ENCODE measurements at places on chromosomes 6 and 20.

DNA sequence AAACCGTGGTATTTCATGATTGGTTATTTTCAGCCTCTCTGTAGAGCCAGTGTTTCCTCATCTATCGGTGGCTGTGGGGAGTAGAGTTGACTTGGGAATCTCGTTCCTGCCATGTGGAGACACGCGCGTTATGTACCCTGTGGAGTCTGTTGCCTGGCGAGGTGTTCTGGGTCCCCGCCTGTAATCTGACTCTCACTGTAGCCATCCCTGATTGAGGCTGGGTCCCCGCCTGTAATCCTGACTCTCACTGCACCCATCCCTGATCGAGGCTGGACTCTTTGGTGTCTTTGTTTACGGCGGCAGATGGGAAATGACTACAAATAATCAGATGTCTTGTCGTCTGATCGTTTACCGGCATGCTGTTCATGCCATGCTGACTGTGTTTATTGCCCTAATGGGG is 153.9 kb downstream of the DTNBP1 start:
- peak; percentile 55 for DNase-seq

GRCh38 chr20:8413691-8414090 is 281.6 kb downstream of the PLCB1 start:
- DNase-seq: no peak

- DNase-seq: no peak
Observed at GRCh38 chr6:21222656-21223055, 370.9 kb upstream of the SOX4 start.

DNA sequence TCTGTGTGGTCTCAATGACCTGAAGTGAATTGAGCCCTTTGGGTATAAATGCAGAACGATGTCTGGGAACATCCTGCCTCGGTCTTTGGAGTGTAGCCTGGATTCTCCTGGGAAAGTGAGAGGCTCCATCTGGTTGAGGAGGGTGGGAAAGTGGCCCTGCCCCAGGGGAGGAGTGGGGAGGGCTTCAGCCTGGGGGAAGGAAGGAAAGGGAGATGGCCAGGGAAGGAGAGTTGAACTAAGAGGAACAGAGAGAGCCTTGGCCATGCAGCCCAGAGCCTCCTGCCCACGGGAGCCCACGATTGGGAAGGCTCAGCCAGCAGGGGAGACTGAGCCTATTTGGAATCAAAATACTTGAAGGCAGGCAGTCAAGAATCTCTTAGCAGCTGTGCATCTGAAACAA is 2.3 kb upstream of the EPB41L1 start:
- DNase-seq: no peak

DNA sequence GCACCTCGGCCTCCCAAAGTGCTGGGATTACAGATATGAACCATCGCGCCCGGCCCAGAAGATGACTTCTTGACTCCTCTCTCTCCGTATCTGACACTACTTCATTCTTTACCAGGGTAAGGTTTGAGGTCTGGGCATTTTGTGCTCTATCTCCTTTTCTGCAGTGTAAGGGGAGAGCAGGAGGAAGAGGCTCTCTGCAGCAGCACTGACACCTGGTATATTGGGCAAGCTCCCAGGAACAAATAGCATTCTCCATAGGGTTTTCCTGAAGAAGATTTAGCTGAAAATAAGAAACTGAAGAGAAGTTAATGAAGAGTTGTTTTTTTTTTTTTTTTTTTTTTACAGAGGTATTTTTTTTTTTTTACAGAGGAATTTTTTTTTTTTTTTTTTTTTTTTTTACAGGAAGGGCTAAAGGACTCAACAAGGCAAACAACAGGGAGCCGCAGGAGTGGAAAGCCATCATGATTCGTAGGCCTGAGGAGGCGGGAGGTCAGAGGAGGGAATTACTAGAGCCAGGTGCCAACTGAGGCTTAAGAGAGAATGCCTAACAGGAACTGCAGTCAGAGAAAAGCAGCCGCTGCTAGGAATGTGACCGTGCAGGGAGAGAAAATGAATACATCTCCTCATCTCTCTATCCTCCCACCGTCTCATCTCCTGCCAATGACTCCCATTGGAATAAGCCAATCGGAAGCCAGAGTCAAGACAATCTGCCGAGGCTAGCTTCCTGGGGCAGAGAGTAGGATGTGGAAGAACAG is 34.7 kb upstream of the ADGRF4 start:
- DNase-seq: no peak

DNA sequence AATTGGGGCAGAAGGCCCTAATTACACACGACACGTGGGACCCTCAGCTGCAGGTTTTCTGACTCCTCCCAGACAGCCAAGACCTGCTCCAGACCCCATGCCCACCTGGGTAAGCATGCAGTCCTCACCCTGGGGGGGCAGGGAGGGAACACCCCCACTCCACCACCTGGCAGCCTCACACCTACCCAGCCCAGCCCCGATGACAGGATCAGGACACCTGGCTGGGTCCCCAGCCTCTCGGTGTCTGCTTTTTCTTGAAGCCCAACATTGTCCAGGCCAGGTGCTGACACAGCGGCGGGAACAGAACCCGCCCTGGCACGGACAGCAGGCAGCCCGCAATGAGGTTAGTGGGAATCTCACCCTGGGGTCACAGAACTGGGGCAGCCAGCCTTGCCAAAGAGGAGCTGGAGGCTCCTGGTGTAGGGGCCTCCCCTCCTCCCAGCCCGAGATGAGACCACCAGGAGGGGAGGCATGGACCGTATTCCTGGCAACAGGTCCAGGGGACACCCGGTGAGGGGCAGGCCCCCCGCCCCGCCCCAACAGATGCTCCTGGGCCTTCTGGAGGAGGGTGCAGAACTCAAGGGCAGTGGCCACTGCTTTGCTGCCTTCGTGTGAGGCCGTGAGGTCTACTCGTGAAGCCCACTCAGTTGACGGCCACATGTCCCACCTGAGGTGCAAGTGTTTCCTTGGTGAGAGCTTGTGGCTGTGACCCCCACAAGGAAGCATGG is 103.8 kb downstream of the DLL1 start:
- DNase-seq: no peak

GRCh38 chr6:164570801-164571200 is 738.6 kb downstream of the C6orf118 start:
- DNase-seq: no peak

GRCh38 chr6:101652079-101652478 is 258.6 kb downstream of the GRIK2 start:
- no peak for DNase-seq

GRCh38 chr20:53742685-53743081 is 149.0 kb upstream of the ZNF217 start:
- DNase-seq: no peak

DNA sequence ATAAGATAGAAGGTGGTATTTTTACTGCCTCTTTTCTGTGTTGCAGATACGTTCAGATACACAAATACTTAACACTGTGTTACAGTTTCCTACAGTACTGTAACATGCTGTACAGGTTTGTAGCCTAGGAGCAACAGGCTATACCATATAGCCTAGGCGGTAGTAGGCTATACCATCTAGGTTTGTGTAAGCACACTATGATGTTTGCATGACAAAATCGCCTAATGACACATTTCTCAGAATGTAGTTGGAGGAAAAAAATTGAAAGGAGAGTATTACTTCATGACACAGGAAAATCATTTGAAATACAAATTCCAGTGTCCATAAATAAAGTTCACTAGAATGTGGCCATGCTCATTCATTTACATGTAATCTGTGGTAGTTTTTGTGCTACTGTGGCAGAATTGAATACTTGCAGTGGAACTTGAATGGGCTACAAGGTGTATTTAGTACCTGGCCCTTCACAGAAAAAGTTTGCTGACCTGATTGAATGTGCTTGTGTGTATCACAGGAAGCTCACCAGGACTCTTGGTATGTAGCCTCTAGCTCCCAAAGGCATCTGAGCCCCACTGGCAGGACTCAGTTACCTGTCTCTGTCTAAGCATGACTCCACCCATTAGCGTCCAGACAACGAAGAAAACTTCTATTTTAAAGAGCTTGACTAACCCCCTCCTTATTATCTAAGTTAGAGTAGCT is 18.8 kb downstream of the TOP1 start:
- no peak for DNase-seq

DNA sequence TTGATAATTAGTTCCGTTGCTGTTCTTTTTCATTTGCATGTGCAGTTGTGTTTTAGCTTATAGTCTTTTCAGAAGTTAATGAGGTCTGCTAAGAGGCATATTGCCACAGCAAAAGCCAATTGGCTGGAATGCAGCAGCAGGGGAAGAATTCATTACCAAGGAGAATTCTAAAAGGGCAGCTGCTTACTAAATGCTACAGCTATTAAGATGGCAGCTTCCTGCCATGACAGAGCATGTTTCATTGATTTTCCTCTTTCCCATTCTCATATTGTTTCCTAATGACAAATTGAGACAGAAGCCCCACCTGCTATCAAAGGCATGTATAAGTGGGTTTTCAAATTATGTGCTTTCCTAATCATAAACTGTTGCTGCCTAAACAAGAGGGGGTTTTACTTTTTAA is 66.6 kb downstream of the CLVS2 start:
- DNase-seq: no peak

- no peak for DNase-seq
Observed at GRCh38 chr6:18269717-18270116, 5.4 kb upstream of the DEK start.

DNA sequence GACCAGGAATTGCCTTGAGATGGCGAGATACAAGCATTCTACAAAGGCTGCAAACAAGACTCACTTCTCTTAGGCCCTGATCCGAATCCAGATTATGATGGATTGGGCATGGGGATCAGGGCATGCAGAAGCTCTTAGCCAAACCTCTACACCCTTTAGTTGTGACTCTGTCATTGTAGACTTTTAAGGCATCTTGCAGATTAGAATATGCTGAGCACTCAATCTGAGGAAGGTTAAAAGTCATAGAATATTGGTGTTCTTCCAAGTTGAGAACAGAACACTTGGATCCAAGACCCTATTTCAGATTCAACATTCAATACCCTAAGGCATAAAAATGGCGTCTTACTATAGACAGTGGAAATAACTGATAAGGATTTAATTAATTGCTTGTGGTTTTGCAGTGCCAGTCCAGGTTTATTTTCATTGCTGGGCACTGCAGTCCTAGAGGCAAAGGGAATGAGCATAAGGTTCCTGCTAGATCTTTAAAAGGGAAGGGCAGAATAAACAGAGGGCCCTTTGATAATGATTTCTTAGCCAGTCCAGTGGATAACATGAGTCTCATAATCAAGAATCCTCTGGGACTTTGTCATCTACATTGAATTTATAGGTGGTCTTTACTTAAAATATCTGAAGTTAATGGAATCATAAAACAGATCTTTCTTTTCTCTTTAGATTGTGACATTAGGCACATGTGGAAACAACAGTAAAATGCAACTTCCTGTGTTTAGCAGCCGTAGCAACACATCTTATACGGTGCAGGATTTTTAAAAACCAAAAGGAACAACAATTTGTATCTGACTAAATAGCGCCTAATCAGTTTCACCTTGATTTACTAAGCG is 17.6 kb downstream of the PHACTR2 start:
- DNase-seq: no peak

GRCh38 chr6:14550410-14550809 is 432.8 kb downstream of the CD83 start:
- no peak for DNase-seq

GRCh38 chr6:23174781-23175361 is 605.5 kb downstream of the HDGFL1 start:
- DNase-seq: no peak

- DNase-seq: no peak
Observed at GRCh38 chr6:16292432-16292831, 54.0 kb downstream of the GMPR start.

DNA sequence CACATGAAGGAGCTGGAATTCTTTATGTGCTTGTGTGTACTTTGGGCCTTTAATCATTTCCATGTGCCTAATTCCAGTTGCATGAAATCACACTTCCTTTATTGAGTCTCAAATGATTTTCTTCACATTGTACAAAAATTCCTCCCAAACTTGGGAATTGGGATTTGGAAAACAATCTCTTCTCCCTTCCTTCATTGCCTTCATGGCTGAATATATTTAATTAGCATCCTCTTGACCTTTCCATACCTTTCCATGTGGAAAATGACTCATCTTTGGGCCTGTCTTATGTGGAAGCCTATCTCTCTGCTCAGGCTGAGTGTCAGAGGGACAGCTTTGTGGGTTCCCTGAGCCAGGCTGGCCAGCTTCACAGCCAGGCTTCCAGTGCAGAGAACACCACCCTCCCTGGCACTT is 33.0 kb upstream of the CDH4 start:
- DNase-seq: no peak

DNA sequence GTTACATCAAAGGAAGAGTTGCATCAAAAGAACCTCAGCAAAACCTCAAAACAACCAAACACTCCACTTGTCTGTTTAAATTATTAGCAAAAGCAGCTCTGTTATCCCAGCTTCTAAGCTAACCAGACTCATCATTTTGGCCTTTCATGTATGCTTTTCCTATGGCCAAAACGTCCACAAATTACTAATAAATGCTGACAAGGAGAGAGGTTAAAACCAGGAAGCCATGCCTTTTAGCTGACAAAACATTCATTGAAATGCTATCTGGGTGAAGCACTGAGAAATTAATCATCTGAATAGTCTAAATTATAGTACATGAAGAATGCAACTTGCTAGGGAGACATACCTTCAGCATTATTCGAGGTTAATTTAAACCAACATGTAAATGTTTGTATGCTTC is 80.6 kb downstream of the LAMA2 start:
- no peak for DNase-seq

- no peak for DNase-seq
Observed at GRCh38 chr20:44203161-44203560, 7.4 kb downstream of the OSER1 start.

- peak; percentile 95 for DNase-seq
Observed at GRCh38 chr6:142926494-142927270, 18.3 kb downstream of the HIVEP2 start.

- DNase-seq: no peak
Observed at GRCh38 chr6:138487102-138487604, 12.1 kb downstream of the NHSL1 start.

DNA sequence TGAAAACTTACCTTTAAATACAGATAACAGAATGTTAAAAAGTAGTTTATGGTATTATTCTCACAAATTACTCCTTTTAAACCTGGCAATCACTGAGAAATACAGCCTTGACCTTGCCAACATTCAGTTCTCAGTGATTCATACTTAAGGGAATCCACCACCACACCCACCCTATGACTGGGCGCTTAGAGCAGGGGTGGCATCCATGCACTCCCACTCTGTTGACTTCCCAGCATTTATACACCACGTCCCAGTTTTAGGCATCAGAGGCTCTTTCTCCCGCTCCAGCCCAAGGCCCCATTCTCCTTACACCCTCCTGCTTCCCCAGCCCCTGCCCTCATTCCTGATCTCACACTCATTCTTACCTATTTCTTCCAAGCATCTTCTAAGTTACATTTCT is 16.3 kb downstream of the TRAF3IP2 start:
- no peak for DNase-seq

- no peak for DNase-seq
Observed at GRCh38 chr6:24967211-24967610, 31.5 kb upstream of the RIPOR2 start.

DNA sequence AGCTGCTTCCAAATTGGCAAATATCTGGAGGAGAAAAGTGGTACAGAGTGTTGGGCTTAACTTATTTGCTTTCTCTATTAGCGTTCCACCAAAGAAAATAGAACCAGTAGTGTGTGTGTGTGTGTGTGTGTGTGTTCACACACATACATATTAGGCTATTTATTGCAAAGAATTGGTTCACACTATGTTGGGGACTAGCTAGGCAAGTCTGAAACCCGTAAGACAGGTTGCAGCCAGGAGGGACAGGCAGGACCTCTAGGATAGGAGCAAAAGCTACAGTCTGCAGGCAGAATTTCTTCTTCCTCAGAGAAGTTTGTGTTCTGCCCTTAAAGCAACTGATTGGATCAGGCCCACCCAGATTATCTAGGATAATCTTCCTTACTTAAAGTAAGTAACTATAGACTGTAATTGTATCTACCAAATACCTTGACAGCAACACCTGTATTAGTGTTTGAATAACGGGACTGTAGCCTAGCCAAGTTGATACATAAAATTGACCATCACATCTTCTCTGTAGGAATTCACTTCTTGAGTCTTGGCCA is 12.8 kb downstream of the KCTD20 start:
- no peak for DNase-seq
